ENCODE measurements at places on chromosomes 5 and 9.

DNA sequence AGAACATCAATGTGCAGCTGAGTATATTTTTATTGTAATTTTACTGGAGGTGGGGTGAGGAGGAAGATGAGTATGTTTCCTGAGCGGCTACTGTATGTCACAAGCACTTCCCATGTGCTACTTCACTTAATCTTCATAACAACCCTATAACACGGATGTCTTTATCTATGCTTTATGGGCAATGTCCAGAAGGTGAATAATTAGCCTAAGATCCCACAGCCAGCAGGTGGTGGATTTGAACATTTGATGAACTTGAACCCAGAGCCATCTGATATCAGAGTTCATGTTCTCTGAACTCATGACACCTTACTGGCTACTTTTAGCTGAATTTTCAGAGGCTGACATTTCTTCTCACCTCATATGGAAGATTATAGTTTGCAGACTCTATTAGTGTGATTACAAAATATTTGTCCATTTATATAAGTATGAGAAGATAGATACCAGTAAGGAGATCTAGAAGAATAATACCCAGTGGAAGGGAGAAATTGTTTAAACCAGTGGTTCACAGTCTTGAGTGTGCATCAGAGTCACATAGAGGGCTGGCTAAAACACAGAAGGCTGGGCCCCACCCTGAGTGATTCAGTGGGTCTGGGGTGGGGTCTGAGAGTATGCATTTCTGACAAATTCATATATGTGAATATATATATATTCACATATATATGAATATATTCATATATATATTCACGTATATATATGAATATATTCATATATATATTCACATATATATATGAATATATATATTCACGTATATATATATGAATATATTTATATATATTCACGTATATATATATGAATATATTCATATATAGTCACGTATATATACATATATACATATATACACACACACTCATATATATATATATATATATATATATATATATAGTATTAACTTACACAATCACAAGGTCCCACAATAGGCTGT is 164.4 kb upstream of the NR3C1 start:
- no peak for DNase-seq

- no peak for DNase-seq
Observed at GRCh38 chr9:126673689-126674364, 60.1 kb downstream of the LMX1B start.

DNA sequence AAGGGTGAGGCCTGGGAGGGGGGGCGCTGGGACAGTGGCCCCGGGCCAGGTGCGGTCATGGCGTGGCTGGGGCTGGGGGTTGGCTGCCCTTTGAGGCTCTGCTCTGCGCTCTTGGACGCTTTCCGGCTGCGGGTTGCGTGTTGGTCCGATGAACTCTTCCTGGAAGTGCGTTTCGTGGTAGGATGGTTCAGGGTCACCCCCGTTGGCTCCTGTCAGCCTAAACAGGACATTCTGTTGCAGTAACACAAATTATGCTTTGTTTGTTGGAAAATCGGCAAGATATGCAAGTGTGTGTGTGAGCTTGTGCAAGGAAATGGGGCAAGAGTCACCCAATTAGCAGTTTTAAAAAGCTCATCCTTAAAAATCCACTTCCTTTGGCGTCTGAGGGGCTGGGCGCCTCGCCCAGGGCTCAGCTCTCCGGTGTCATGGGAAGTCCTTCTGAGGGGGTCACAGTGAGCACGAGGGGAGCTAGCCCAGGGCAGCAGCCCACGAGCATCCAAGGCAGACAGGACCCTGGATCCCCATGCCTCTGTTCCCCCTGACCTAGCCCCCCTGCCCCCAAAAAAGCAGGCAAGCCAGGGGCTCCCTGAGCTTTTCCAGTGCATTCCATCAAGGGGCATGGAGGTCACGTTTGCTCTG is 22.2 kb upstream of the RNU6ATAC start:
- DNase-seq: peak; percentile 34

- DNase-seq: no peak
Observed at GRCh38 chr5:68528821-68529273, 313.3 kb downstream of the PIK3R1 start.

DNA sequence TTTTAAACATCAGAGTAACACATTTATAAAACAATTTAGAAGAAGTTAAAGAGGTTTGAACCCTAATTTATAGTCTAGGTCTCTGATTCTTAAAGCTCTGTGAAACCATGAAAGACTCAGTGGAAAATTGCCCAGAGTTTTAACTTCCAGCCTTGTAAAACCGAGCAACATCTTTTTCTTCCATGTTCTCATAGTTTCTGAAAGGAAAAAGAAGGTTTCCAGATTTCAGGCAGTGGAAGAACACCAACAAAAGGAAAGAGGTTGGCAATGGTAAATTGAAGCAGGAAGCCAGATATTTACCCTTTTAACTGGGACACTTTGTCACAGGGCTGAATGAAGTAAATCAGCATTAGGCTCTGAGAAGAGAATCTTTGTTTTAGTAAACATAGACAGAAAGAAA is 1999.3 kb downstream of the MAT2B start:
- DNase-seq: no peak

DNA sequence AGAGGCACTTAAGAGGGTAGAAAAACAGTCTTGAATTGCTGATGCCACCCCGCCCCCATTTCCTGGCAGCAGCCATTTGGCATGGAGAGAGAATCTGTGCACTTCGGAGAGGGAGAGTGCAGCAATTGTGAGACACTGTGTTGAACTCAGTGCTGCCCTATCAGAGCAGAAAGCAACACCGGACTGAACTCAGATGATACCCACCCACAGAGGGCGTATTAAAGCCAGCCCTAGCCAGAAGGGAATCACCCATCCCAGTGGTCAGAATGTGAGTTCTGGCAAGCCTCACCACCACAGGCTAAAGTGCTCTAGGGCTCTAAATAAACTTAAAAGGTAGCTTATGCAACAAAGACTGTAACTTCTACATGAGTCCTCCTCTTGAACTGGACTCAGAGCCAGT is 88.4 kb upstream of the RGS7BP start:
- peak; percentile 24 for DNase-seq

- peak; percentile 88 for DNase-seq
Observed at GRCh38 chr9:127930231-127931091, at the start of gene PIP5KL1. Gene PIP5KL1, minus strand, starts transcription at chr9:127930777. Its CDS starts 25 bp downstream, at chr9:127930752.

- DNase-seq: no peak
Observed at GRCh38 chr9:2340046-2340760, 281.4 kb upstream of the VLDLR start.

DNA sequence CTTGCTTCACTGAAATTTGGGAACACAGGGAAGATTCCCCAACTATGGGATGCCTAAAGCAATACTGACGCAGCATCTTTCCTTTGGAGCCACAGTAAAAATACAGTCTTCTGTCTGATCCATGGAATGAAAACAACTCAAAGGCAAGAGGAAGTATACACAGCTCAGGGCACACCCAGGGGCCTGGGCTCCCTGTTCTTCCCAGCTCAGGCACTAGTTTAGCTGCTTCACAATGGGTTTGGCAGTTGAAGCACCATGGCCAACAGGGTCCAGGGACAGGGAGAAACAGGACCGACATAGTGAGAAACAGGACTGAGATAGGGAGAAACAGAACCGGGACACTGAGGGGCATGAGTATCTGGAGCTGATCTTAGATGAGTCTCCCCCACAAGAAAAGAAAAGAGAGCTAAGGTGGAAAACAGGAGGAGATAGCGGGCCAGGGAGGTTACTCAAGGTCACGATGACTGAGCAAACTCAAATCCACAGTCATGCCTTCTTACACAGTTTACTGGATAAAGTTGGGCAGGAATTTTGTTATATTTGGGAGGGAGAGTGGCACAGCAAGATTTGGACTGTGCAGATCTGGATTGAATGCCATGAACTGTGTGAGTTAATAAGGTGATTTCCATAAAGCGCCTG is 198.8 kb downstream of the SMARCA2 start:
- no peak for DNase-seq

- DNase-seq: no peak
Observed at GRCh38 chr5:165874851-165875250, 2369.4 kb downstream of the MAT2B start.

GRCh38 chr5:156670615-156671014 is 179.5 kb upstream of the PPP1R2B start:
- DNase-seq: no peak

- DNase-seq: no peak
Observed at GRCh38 chr5:92939428-92939827, 641.6 kb downstream of the NR2F1-AS1 start.

DNA sequence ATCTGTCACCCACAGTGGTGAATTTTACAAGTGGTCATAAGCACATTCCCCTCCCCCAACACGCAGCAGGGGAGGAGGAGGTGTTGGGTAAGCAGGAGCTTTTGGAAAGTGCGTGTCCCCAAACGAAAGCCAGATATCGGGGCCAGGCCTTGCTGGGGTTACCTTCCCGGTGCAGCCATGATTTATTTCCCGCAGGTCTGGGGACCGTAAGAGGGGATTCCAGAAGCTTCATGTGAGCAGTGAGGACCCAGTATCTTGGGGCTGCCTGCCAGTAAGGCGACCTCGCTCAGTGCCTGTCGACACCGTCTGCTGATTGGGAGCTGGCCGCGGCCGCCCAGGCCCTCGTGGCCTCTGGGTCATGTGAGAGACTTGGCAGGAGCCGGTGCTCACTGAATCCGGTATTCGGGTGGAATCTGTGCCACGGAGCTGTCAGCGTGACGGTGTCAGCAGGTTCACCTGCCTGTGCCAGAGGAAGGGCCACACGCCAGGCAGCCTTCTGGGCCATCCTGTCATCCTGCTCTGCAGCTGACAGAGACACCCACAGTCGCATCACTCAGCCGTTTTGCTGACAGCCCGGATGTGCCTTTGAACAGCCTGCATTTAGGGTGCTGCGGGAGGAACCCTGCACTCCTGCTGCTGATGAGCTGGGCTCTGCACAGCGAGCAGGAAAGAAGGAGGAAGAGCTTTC is 37.3 kb downstream of the SEC61B start:
- DNase-seq: peak; percentile 70

GRCh38 chr5:117454716-117455212 is 880.1 kb upstream of the SEMA6A start:
- DNase-seq: peak; percentile 33

DNA sequence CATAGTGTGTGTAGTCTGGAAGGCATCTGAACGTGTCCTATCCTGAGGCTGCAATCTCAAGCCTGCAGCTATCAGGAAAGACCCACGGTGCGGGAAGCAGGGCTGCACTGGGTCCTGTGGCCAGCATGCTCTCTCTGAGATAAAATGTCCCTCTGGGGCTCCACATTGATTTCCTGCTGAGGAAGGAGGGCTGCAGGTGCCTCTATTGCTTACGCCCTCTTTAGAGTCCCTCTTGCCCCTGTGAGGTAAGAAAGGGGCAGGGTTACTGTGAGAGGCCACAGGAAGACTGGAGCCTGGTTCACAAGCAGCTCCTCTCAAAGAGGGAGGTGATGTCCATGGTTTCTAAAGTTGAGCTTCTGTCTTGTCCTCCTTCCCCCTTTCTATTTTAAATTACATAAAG is 299.9 kb upstream of the RFX3 start:
- no peak for DNase-seq

- DNase-seq: no peak
Observed at GRCh38 chr5:98698359-98698758, 75.1 kb upstream of the RGMB start.

DNA sequence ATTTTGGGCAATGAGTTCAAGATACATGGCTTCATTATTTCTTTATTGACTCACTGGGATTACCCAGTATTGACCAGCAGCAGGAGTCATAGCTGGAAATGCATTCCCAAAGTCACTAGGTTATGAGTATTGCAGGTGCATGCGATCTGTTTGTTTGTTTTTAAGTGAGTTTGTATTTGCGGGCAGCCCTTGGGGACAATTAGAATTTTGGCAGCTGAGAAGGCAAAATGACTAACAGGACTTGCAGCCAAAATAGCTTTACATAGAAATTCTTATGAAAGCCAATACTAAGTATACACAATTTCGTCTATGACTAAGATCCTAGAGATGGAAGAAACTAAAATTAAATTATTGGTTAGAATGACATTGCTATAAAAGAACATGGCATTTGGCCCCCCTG is 18.1 kb upstream of the RGMB start:
- no peak for DNase-seq

- DNase-seq: no peak
Observed at GRCh38 chr9:72951520-72952380, 1.1 kb downstream of the ALDH1A1 start.
